ENCODE measurements at places on chromosomes 12 and 14.

GRCh38 chr14:36870776-36871175, 209.1 kb downstream of the PAX9 start:
- no peak for DNase-seq

- DNase-seq = no peak
Measured at GRCh38 chr14:56854325-56854724, 44.0 kb upstream of the OTX2 start.

GRCh38 chr14:88607829-88608228, 45.0 kb downstream of the ZC3H14 start:
- DNase-seq = no peak

DNA sequence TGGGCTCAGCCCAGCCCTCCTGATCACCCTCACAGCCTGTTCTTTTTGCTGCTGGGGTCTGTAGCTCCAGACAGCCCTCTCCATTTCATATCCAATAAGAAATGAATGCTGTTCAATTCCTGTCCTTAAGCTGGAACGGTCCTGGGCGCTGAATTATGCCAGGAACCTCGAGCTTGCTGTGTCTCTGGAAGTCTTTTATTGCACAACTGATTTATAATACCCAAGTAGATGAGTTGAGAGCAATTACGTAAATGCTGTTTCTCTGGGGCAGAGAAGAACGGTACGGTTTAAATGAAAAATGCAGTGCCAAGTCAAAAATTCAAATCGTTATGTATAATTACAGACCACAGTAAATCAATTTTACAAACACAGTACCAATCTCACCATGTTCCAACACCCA, 161.0 kb downstream of the SAMD4A start:
- no peak for DNase-seq
